ENCODE measurements at places on chromosomes 5 and 9.

DNA sequence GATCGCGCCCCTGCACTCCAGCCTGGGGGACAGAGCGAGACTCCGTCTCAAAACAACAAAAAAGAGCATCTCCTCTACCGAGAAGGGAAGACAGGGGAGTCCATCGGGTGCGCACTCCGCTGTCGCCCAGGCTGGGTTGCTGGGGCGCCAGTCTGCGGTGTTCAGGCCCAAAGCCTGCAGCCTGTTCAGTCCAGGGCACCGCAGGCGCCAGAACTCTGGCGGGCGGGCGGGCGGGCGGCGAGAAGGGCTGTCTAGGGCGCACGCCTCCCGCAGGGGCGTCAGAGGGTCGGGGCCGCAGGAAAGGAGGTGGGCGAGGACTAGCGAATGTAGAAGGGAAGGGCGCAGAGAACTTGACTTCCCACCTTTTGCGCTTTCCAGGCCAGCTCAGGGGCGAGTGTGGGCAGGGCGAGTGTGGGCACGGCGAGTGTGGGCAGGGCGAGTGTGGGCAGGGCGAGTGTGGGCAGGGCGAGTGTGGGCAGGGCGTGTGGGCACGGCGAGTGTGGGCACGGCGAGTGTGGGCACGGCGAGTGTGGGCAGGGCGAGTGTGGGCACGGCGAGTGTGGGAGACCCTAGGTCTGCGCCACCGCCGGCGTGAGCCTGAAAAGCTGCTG is 10.5 kb downstream of the PROP1 start:
- no peak for DNase-seq

DNA sequence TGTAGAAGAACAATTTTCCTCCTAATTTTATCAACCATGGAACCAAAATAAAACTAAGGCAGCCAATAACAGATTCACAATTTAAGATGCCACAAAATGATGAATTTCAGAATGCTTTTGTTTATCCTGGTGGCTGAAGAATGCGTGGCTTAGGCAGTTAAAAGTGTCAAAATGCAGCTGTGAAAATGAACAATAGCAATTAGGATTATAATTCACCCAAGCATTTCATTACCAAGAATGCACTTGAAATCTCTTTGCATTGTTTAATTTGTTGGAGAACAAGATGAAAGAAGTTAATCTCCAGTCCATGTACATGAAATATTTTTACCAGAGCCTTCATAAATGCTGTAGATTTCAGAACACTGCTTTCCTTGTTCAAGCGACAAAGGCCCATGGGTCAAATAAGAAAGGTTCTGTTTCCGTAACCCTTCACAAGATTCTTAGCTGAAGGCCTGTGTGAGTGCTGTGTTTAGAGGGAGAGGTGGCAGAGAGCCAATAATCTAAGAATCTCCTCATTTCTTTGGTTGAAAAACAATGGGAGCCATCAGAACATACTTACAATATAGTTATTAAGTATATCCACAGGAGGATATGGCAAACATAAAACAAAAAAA is 39.3 kb downstream of the CLINT1 start:
- DNase-seq = no peak

GRCh38 chr9:134338394-134339182 is 12.3 kb downstream of the RXRA start:
- DNase-seq = no peak

- DNase-seq = peak; percentile 2
Measured at GRCh38 chr5:83472508-83473345, 1.2 kb downstream of the VCAN start.

GRCh38 chr5:132256086-132256782 is 1.3 kb upstream of the PDLIM4 start:
- no peak for DNase-seq

GRCh38 chr5:53298841-53299240 is 181.6 kb upstream of the FST start:
- DNase-seq = no peak

- DNase-seq = no peak
Measured at GRCh38 chr9:129273136-129273895, 95.3 kb upstream of the IER5L start.

GRCh38 chr5:116420540-116420939 is 154.1 kb downstream of the SEMA6A start:
- DNase-seq = no peak

GRCh38 chr5:5343568-5343967 is 78.9 kb upstream of the ICE1 start:
- no peak for DNase-seq

DNA sequence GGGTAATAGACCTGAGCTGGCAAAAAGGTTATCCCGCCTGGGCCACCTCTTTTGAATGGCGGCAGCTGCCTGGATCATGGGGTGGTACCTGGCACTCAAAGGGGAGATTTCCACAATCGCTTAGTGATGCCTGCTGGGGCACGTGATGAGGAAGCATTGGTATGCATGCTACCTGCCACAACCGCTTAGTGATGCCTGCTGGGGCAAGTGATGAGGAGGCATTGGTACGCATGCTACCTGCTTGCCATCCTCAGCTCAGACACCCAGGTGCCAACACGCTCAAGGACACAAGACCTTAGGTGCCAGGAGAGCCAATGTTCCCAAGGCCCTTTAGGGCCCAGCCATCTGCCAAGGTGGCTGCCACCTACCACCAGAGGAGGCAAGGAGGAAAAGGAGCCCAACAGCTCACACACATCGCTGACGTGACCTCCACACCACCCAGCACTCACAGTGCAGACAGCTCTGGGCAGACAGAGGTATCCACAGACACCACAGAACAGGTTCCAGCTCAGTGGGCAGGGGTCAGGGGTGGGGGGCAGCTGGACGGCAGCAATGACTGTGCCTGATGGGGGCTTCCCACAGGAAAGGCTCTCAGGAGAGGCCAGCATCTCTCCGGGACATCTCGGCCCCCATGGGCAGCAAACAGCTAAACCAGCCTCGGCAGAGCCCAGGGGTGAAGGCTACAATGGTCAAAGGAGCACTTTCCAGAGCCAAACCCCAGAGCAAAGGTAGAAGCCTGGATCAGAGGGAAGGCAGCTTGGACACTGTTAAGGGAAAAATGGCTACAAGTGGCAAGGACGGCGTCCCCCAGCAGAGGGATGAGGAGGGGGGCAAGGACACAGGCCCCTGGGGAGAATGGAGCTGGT is 43.0 kb upstream of the SARDH start:
- no peak for DNase-seq

GRCh38 chr9:112863214-112863613 is 27.5 kb downstream of the SLC46A2 start:
- no peak for DNase-seq

GRCh38 chr5:122263352-122264030 is 48.5 kb upstream of the SNCAIP start:
- no peak for DNase-seq

GRCh38 chr5:81936750-81937149 is 35.1 kb upstream of the ATG10 start:
- DNase-seq = no peak

DNA sequence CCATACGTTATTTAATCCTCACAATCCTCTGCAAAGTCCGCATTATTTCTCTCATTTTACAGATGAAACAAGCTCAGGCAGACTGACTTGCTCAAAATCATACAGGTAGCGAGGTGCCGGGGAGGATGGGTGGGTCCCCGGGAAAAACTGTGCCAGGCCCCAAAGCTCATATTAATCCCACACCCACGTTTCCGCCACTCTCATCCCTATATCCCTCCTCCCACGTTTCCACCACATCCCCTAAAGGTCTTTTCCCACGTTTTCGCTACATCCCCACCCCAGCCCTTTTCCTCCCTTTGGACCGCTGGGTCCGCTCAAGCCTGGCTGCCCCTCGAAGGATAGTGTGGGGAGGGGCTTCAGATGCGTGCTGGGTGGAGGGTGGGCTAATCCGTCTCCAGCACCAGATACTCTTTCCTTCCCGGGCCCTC is 434 bp upstream of the FSD1L start:
- DNase-seq = no peak

DNA sequence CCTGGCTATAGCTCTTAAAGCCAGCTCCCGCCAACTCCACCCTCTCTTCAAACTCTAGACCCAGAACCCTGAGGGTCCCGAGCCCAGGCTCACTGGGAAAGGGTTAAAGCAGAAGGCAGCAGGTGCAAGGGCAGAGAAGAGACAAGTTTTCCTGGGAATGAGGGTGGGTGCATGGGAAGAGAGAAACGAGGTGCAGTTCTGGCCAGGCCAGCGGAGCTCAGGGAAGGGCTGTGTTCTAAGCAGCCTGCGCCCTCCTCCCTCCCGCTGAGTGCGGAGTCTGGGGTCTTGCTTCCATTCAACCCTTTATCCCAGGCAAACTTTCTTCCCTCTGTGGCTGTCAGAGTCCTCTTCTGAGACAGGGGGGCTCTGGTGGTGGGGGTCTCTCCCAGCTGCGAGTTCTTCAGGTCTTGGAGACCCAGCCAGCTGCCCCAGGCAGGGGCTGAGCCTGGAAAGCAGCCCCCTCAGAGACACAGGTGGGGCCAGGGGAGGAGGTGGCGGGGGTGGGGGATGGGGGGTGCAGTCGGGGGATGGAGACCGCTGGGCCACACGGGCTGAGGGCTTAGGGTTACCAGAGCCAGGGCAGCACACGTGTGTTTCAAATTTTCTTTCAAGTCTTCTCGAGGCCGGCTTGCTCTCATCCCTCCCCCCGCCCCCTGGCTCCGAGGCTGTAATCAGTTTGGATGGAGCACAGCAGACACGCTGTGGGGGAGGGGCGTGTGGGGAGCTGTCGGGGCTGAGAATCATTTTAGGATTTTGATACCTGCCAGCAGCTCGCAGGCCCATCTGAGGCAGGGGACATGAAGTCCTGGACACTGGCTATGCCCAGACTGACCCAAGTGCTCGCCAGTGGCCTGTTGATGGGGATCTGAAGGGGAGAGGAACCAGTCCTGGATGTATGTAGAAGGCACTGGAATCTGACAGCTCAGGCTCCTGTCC is 169.6 kb upstream of the SMIM23 start:
- no peak for DNase-seq

DNA sequence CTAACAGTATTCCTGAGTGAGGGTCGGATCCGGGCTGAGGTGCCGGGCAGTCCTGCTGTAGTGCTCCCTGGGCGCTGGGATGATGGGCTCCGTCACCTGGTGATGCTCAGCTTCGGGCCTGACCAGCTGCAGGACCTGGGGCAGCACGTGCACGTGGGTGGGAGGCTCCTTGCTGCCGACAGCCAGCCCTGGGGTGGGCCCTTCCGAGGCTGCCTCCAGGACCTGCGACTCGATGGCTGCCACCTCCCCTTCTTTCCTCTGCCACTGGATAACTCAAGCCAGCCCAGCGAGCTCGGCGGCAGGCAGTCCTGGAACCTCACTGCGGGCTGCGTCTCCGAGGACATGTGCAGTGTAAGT is 15.2 kb downstream of the CRB2 start:
- no peak for DNase-seq
